ENCODE measurements at places on chromosomes 2 and 18. TPM values are rescaled to one million over a fixed set of nuclear protein-coding genes. Genes with fewer than 3 reads are reported as not detected.

GRCh38 chr2:235489897-235490296 lies 3.9 kb upstream of the AGAP1 start:
- DNase-seq = no peak

- DNase-seq = no peak
These were observed 109.5 kb downstream of the SP3 start for GRCh38 chr2:173855661-173856060.

DNA sequence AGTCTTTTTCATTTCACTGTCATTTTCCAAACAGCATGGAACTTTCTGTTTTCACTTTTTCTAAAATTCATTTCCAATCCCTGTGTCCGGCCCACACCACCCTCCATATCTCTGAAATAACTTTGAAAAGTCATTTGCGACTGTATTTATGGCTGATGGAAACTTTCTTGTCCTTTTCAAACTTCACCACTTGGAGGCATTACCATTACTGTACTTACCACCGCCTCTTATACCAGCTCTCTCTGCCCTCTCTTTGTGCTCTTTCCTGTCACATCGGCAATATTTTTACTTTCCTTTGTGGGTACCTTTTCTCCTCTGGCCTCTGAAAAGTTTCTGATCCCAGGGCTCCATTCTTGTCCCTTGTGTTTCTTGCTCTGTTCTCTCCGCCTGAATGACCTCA lies 39.5 kb upstream of the IL1RL1 start:
- no peak for DNase-seq

GRCh38 chr2:54560146-54560881 lies 104.2 kb downstream of the SPTBN1 start:
- no peak for DNase-seq

- no peak for DNase-seq
These were observed 53.6 kb upstream of the RNF152 start for GRCh38 chr18:61946449-61946848.

DNA sequence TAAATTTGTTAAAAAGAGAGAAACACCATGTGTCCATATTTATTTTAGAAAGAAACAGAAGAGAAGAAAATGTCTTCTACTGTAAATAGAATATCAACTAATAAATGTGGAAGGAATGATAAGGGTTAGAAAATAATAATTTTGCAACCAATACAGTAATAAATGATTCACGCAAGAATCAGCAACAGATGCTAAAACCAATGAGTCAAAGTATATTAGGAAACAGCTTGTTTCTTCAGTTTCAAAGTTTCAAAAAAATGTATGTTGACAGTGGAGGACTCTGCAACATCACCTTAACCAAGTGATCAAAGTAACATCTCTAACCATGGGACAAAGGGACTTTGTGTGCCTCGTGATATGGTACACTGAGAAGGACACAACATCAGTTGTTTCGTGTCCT lies 147.0 kb downstream of the TWIST2 start:
- DNase-seq = no peak

DNA sequence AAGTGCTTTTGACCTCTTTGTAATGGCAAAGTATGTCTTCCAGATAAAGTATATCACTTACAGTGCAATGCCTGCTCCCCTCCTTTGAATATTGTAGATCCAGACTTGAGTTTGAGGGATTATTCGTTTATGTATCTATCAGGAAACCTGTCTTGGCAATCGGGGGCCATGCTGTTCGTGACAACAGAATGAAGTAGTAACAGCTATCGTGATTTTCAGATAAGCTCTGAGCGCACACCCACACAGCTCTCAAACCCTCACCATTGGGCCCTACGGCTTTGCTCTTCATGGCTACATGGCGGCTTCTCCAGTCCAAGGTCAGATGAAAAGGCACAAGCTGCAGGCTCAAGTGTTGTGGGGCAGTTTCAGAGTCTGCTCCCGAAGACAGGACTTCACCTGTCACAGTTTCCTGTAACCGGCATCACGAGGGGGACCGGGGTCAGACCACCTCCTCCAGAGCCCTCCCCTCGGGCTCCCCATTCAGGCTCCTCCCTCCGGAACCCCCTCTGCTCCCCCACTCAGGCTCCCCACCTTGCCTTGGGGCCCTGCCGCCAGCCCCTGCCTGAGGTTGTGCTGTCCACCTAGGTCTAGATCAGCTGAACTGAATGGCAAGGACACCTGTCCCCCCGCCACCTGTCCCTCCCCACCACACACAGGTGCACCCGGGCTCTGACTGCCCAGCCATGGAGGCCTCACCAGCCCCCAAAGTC lies 292.5 kb upstream of the SALL3 start:
- no peak for DNase-seq

The SERPINB11 gene
- not detected for polyA plus RNA-seq

The ASPRV1 gene
- polyA plus RNA-seq = 0.29 TPM

The LHCGR gene
- polyA plus RNA-seq = not detected

The KLF7 gene
- 41.9 TPM for polyA plus RNA-seq
